ENCODE measurements at places on chromosomes 13 and 19.

GRCh38 chr19:7137120-7137519 is 67.6 kb downstream of the ZNF557 start:
- no peak for DNase-seq

DNA sequence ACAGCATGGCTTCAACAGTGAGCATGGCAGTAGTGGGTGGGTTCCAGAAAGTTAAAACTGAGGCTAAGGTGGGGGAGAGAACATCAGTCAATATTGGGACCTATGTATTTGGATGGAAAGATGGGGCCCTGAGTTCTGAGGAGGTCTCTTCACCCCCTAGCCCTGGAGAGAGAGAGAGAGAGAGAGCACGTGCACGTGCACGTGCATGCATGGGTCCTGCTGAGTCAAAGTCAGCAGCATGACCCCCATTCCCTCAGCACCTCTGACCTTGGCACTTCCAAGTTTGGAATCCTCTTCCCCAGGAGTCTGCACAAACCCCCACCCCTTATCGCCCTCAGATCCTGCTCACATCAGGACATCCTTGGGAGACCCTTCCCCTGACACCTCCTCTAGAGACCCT is 32.5 kb upstream of the CEACAM1 start:
- DNase-seq, result no peak

- no peak for DNase-seq
Observed at GRCh38 chr19:7744199-7744786, 3.0 kb downstream of the CD209 start.

DNA sequence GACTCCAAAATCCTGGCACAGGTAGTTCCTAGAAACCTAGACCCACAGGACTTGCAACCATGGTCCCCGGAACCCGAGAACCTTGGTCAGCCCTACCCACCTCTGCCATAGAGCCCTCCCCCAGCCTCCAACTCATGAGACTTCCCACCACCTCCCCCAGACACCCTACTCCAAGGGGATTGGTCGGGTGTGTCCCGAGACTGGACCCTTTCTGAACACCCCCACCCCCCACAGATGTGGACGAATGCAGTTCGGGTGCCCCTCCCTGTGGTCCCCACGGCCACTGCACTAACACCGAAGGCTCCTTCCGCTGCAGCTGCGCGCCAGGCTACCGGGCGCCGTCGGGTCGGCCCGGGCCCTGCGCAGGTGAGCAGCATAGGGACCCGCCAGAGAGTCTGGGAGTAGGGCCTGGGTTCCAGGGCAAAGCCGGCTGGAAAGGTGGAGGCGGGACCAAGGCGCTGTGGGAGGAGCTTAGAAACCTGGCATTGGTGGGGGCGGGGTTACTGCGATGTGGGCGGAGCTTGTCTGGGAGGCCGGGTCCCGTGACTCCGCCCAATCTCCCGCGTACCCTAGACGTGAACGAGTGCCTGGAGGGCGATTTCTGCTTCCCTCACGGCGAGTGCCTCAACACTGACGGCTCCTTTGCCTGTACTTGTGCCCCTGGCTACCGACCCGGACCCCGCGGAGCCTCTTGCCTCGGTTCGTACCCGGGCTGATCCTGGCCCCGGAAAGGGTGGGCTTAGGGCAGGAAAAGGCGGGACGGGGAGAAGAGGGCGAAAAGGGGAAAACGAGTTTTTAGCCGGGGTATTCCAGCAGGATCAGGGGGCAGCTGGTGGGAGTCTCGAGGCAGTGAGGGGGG is 11.9 kb downstream of the LTBP4 start:
- DNase-seq, result peak; percentile 94

GRCh38 chr13:25085125-25085742 is 10.7 kb upstream of the PABPC3 start:
- peak; percentile 44 for DNase-seq

DNA sequence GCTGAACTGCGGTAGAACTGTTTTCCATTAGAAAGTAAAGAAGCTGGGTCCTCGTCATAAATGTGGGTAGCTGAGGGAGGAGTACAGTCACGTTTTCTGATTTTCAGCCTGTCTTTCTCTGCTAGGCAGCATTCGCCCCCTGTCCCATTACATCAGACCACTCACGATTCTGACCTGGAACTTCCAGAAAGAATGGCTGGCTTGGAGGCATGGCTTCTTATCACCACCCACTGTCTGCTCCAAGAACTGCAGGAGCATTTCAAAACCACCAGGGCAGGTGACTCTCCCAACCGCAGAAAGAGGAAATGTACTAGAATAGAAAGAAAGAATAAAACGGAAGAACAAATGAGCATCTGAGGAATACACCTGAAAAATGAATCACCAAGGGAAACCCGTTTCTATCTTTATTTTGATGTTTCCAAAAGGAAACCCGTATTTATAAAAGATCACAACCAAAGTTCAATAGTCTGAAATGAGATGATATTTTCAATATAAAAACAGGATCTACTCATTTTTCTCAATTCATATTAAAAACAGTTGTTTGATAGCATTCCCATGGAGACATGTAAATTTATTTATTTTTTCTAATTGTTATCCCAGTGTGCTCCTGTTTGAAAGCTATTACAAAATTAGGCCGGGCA is 22.1 kb upstream of the POMP start:
- no peak for DNase-seq

- DNase-seq, result no peak
Observed at GRCh38 chr13:109869312-109870237, 83.2 kb upstream of the IRS2 start.

- DNase-seq, result peak; percentile 98
Observed at GRCh38 chr19:35135389-35135909, 590 bp upstream of the LGI4 start.

DNA sequence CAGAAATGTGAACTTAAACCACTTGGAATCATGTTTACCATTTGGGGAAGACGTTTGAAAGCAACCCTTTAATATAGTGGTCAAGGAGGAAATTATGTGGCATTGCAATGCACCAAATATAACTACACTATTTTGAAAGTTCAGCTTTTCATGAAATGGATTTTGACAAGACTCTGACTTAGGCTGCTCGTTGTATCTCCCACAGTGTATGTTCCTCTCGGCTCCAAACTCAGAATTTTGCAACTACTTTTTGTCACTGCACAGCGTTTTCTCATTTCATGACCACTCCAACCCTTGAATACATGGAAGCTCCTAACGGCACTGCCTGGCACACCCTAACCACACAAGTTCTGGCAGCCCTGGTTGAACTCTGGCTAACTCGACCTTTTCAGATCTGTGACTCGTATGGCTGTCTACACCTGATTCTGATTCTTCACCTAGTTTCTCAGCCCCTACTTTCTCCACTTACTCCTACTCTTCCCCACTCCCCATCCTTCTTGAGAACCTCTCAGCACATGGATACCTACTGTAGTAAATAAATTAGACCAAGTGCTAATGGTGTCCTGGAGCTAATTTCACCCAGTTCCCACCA is 7.0 kb upstream of the POMP start:
- no peak for DNase-seq

DNA sequence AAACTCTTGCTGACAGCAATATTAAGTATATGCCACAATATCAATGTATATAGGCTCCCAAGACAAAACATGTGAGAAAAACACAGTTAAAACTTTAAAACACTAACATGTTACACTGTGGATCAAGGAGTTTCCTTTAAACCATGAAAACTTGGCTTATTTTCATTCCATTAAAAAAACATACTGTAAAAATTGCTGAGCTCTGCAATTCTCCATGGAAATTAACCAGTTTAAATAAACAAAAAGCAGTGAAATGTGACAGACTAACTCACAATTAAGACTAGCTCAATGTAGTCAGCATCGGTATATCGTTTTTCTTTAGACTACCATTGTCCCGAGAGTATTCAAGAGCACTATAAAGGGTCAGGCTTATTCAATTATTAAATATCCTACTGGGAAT is 930.5 kb upstream of the SLITRK1 start:
- no peak for DNase-seq

GRCh38 chr19:29603308-29603707 is 2.8 kb upstream of the POP4 start:
- no peak for DNase-seq

DNA sequence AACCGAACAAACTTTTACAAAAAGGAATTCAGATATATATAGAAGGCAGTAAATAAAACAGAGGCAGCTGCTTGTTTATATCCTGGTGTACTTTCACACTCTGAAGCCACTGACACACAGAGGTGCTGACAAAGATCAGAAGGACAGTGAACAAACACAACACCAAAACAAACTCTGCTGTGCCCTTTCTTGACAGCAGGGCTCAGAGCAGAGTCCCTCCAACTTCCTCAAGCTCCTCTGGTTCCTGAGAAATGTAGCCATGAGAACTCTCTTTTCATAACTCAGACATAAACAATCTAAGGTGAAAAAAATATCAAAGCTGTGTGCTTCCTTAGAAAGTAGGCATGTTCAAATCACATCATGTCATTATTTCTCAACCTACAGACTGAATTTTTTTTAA is 1052.8 kb upstream of the SPRY2 start:
- DNase-seq, result no peak

DNA sequence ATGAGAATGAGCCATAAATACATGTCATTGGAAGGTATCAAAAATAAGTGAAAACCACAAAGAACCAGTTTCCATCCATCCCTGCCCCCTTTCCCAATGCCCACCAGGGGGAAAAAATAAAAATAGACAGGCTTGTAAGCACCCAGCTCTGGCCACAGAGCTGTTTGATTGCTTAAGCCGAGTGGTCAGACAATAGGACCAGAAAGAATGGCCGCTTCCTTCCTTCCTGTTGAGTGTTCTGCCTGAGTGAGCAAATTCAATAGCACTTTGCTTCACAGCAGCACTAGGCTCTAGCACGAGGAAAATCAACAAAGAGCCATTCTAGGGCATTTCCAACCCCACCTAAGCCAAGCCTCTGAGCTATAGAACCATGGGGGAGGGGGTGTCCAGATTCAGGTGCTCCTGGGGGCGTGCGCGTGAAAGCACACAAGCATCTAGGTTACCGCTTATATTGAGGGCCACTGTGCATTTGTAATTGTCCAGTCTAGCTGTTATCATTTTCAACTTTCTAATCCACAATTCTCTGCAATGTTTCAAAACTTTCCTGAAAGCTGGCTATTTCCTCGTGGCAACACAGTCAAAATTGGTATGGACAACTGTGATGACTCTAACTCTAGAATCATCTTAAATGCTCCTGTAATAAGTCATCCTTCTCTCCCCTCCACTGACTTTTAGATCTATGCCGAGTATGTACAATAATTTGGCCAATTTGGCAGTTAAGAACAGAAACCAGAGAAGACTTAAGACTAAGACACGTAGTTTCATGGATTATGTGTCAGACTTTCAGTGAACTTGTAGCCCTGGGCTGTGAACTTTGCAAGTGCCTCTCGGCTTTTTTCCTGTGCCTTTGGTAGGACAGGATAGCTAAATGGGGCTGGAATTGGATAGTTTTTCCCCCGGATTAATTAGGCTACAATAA is 64.3 kb downstream of the SPRY2 start:
- no peak for DNase-seq

- no peak for DNase-seq
Observed at GRCh38 chr19:27885359-27885758, 1327.6 kb downstream of the UQCRFS1 start.

DNA sequence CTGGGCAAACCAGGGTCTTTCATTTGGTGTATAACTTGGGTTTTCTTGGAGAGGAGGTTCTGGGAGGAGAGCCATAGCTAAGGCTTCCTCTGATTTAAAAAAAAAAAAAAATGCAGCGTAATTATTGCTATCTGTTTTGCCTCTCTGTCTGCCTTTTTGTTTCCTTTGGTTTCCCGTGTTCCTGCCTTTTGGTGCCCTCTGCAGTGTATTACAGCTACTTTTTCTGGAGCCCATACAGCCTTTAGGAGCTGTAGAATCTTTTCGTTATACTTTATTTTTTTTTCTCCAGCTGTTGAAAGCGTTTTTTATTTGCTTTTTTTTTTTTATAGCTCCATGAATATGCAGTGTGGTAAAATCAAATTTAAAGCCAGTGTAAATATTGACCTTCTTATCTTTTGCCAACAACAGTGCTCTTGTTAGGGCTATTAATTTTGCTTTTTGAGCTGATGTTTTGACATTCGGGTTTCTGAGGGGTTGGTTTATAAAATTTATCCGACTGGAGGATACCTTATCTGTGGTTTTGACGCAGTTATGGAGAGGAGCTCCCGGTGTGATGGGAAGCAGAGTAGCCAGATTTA is 38.1 kb downstream of the ZNF493 start:
- no peak for DNase-seq

DNA sequence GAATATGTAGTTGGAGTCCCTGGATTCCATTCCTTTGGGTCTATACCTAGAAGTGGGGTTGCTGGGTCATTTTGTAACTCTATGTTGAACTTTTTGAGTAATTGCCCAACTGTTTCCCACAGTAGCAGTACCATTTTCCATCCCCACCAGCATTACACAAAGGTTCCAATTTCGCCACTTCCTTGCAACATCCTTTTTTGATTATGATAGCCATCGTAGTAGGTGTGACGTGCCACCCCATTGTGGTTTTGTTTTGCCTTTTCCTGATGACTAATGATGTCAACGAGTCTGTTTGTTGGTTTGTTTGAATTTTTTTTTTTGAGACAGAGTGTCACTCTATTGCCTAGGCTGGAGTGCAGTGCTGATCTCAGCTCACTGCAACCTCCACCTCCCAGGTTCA is 3.3 kb upstream of the PEX11G start:
- no peak for DNase-seq

GRCh38 chr19:5156231-5156986 is 184.2 kb downstream of the PTPRS start:
- peak; percentile 20 for DNase-seq

DNA sequence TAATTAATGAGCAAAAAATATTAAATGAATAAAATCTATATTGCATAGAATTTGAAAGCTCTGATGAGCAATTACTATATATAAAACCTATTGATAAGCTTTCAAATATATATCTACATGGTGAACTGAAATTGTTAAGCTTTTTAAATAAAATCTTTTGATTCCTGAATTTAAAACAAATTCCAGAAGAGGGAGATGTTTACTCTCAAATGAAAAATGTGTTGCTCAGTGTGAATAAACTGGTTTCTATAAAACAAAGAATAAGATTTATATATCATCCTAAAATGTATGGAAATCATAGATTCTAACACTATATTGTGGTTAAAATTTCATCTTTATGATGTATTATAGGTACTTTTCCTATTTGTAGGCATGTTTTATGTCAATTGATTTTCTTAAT is 171.5 kb upstream of the SLITRK6 start:
- no peak for DNase-seq

- no peak for DNase-seq
Observed at GRCh38 chr19:41351339-41352245, 2.1 kb downstream of the TGFB1 start.

GRCh38 chr13:46473806-46474205 is 79.2 kb upstream of the LRCH1 start:
- DNase-seq, result no peak

Data from D721Med (cell line).